ENCODE measurements at places on chromosomes 2 and 18.

DNA sequence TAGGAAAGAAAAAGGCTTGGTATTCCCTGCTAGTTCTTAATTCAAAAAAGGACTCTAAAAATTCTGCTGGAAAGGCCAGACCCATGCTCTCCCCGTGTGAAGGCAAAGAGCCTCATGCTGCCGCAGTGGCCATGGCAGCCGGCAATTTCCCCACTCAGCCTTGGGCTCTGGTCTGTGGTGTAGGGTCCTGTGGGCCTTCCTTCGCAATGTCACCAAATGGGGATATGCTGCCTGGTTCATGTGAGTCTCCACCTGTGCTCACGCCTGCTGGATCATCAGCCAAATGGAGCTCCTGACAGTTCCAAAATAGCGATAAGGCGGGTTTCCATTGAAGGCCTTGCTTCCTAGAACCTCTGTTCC lies 282.8 kb upstream of the ATP5MC3 start:
- no peak for DNase-seq

DNA sequence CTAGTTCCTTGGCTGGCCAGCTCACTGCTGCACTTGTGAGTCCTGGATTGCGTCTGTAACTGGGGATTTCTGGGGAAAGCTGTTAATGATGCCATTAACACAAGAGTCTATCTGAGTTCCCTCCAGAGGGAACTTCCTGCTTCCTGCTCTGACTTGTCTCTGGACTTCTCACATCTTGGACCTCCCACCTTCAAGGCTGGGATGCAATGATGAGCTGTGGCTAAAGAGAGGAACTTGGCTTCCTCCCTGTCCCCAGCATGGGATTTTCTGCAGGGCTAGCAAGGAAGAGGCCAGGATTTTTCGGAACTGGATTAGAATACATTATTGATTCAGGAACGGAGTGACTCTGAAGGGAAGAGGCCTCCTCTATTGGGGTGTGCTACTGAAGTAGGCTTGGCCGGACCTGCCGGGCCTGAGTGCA lies 155.5 kb downstream of the CLIP4 start:
- DNase-seq: no peak

- DNase-seq: no peak
Measured at GRCh38 chr2:65438137-65438899, 5.9 kb upstream of the SPRED2 start.

GRCh38 chr2:18490901-18491300 lies 69.6 kb downstream of the RDH14 start:
- DNase-seq: no peak

DNA sequence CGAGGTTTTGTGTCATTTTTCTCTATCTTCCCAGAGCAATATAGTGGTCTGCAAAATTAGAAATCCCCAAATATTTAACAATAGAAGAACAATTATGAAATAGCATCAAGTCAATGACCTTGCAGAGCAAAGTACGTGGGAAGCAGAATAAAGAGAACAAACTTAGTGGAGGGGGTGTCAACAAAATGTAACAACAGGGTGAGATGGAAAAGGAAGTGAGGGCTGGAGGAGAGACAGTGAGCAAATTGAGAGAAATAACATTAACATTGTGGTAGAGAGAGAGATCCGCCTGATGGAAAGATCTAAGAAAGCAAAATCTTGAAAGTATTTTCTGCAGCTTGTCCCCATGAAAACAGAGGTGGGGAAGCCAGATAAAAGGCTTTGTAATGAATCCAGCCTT lies 23.4 kb downstream of the ARHGAP15 start:
- no peak for DNase-seq

- no peak for DNase-seq
Measured at GRCh38 chr18:78722386-78722785, 257.2 kb upstream of the SALL3 start.

GRCh38 chr2:217127744-217128143 lies 267.9 kb upstream of the TNP1 start:
- DNase-seq: no peak

GRCh38 chr2:178947006-178947405 lies 102.9 kb downstream of the CCDC141 start:
- DNase-seq: no peak

GRCh38 chr2:182980115-182980514 lies 58.1 kb downstream of the NCKAP1 start:
- no peak for DNase-seq

GRCh38 chr2:41663056-41663455 lies 384.8 kb upstream of the PKDCC start:
- no peak for DNase-seq

- DNase-seq: no peak
Measured at GRCh38 chr18:9094307-9095226, 7.9 kb upstream of the NDUFV2 start.

GRCh38 chr2:120495586-120495985 lies 149.7 kb downstream of the INHBB start:
- no peak for DNase-seq

- DNase-seq: no peak
Measured at GRCh38 chr2:107466984-107467773, 359.5 kb upstream of the RGPD4 start.

DNA sequence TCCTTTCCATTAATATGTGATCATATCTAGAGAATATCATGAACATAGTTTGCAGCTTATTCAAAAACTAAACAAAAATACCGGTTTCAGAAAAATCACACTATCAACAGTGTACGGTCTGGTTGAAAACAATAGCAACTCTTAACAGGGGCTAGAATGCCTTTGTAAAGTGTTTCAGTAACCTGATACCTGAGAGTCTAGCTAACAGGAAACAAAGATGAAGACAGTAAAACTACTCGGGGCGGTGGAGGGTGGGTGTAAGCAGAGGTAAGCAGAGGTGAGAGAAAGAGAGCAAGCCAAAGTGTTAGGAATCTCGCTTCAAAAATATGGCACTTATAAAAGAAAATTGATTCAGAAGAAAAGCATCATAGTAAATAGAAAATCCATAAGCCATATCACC lies 109.0 kb upstream of the RGPD4 start:
- no peak for DNase-seq

- no peak for DNase-seq
Measured at GRCh38 chr18:79775441-79776221, 22.1 kb upstream of the KCNG2 start.

DNA sequence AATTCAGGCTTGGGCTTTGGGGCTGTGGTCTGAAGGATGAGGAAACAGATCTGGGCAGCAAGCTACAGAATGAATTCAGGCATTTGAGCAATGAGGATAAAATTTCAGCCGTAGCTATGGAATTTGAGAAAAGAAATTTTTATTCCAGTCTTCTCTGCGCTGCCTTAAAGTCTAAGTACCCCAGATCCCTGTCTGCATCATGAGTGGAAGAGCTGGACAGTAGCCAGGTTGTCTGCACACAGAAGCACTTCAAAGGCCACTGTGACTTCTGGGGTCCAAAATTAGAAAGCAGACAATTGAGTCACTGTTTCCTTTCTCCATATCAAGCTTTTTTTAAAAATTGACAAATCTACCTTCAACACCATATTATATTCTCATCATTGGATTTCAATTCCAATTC lies 787.6 kb upstream of the GCFC2 start:
- no peak for DNase-seq

GRCh38 chr18:41311571-41312547 lies 643.2 kb upstream of the PIK3C3 start:
- DNase-seq: no peak

DNA sequence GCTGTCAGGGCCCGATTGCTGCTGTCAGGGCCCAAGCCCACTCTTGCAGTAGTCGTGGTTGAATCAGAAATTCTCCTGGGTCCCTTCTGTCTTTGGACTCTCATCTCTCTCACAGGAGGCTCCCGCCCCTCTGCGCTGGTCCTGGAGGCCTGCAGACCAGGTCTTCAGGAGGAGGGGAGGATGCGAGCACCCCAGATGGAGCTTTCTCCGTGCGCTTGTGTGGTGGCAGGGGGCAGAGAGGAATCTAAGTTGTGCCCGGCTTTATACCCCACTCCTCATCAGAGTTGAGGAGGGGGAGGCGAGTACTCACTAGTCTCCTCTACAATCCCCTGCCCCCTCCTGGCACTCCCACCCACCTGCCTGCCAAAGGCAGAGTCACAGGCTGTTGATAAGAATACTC lies 10.4 kb downstream of the EN1 start:
- no peak for DNase-seq

GRCh38 chr2:30984148-30984547 lies 154.1 kb downstream of the GALNT14 start:
- no peak for DNase-seq

GRCh38 chr18:77218642-77219041 lies 31.0 kb upstream of the GALR1 start:
- DNase-seq: no peak

DNA sequence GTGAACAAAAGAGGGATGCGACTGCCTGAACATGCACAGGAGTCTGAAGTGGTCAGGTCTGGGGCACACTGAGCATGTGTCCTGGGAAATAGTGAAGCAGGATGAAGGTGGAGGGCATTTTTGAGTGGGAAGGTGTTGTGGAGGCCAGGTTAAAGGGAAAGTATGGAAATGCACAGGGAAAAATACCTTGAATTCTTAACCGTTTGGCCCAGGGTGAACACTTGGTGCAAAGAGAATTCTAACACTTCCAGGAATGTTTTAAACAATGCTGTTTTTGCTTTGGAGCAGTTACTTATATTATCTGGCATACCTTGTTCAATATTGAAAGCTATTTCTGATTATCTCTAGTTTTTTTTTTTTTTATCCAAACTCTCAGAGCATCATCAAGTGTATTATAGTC lies 623.5 kb downstream of the DCC start:
- no peak for DNase-seq

DNA sequence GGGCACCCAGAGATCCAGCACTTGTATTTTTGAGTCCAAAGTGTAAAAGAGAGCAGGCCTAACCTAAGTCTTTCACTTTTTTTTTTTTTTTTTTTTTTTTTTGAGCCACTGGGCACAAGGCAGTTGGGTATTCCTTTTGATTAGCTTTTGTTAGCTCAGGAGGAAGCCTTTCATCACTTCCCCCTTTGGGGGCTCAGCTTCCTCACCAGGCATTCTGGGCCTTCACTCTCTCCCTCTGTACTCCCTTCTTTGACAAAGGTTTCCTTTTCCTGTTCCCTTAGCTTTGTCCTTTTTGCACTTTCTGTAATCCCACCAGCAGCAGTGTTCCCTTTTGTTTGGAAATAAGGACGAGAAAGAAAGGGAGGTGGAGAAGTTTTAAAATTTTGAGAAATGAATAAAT lies 88.2 kb downstream of the PKP4 start:
- no peak for DNase-seq

- no peak for DNase-seq
Measured at GRCh38 chr2:187569042-187569441, 14.8 kb upstream of the TFPI start.

DNA sequence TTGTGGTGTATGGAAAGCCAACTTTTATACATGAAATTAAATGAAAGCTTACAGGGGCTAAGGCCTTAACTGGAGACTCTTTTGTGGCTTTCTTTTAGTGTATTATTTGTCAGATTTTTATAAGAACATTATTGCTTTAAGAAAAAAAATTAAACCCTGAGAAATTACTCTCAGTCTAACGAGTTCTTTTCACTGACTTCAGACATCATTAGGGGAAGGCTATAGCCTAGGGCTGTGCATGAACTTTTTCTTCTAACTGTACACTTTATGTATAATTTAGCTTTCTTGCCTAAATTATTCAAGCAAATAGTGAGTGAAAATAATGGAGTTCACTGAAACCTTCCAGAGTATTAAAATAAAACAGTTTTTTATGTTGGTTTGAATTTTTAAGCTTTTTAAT lies 151.1 kb upstream of the MEIS1 start:
- no peak for DNase-seq

DNA sequence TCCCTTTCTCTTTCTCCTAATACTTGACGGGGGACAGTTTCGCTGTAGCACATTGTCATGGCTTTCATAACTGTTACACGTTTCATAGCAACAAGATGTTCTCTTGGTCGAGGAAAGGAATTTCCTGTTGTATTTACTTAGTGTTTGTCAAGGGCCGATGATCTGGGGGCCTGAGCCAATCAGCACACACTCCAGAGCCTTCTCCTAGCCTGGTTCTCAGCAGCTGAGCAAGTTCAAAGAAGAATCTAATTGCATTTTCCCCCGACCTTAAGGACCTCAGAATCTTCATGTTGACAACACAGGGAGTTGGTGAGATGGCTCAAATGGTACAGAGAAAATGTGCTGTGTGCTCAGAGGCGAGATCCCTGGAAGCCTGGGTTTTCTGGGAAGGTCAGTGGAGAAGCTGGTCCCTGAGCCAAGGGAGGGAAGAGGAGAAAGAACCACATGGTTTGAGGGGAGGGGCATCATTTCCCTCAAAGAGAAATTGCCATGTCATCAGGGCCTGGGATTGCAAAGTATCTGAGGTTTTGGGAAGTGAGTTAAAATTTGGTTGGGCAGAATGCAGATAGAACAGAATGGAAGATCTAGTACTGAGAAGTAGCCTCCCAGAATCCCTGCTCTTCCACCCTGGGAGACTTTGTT lies 76.9 kb upstream of the AGAP1 start:
- DNase-seq: no peak

GRCh38 chr2:23561088-23561487 lies 176.1 kb downstream of the KLHL29 start:
- no peak for DNase-seq

GRCh38 chr18:51802569-51803428 lies 537.2 kb upstream of the DCC start:
- DNase-seq: no peak

- no peak for DNase-seq
Measured at GRCh38 chr2:63379451-63379850, 208.8 kb downstream of the WDPCP start.

GRCh38 chr2:222319586-222320435 lies 21.0 kb upstream of the PAX3 start:
- no peak for DNase-seq

DNA sequence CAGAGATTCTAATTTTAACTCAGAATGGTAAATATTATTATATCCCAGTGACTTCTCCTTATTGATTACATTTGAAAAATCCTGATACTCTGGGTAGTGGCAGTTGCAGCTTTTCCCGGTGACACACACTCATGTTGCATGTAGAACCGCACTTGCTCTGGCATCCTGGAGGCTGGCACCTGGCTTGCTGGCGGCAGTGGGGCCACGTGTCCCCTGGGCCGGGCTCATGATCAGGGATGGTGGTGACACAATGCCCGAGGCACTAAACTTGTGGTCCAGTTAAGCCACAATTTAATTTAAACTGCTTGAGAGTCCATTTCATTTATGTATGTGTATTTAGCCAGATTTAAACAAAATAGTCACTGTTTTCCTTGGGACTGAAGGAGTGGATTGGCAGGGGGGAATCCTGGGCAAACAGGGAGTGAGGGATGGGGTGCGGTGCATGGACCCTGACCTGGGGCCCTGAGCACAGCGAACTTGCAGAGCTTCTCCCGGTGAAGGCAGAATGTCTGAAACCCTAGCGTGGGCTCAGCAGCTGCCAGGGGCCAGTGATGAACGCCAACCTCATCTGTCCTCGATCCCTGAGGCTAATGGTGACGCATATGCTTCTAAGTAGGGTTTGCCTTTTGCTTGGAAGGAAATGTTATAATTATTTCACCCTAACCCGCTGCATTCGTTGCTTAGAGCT lies 50.0 kb downstream of the KCNG2 start:
- DNase-seq: no peak

Data from cerebellar nuclear complex (tissue), 1 donor.